ENCODE measurements at places on chromosomes 5 and 9. TPM values are rescaled to one million over a fixed set of nuclear protein-coding genes. Genes with fewer than 3 reads are reported as not detected.

CFAP90 gene
- total RNA-seq: 2.2 TPM

PPP3R2 gene
- not detected for total RNA-seq

PCDHA8 gene
- 11.1 TPM for total RNA-seq

PCDH12 gene
- total RNA-seq: 2.8 TPM

DNA sequence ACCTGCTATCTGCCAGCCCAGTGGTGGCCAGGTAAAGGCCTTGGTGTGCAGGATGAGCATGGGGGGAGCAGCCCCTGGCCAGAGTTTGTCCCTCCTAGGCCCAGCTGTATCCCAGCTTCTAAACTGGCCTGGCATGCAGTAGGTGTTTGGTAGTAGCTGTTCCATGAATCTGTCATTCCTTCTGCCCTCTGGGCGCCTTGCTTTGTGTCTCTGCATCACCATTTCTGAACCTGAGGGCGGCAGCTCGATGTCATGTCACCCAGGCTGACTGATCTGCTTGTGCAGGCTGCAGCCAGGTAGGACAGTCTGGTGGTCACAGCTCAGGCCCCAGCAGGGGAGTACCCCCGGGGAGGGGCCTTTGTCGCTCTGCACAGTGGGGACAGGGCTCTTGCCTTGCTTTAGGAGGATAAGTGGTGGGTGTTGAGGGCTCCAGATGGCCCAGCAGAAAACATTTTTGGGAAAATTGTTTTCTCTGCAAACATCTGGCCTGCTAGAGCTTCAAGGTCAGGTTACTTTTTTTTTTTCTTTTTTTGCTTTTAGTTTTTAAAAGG is 4.6 kb upstream of the SUSD3 start:
- DNase-seq: no peak

SNAPC4 gene
- 7.2 TPM for total RNA-seq

DNA sequence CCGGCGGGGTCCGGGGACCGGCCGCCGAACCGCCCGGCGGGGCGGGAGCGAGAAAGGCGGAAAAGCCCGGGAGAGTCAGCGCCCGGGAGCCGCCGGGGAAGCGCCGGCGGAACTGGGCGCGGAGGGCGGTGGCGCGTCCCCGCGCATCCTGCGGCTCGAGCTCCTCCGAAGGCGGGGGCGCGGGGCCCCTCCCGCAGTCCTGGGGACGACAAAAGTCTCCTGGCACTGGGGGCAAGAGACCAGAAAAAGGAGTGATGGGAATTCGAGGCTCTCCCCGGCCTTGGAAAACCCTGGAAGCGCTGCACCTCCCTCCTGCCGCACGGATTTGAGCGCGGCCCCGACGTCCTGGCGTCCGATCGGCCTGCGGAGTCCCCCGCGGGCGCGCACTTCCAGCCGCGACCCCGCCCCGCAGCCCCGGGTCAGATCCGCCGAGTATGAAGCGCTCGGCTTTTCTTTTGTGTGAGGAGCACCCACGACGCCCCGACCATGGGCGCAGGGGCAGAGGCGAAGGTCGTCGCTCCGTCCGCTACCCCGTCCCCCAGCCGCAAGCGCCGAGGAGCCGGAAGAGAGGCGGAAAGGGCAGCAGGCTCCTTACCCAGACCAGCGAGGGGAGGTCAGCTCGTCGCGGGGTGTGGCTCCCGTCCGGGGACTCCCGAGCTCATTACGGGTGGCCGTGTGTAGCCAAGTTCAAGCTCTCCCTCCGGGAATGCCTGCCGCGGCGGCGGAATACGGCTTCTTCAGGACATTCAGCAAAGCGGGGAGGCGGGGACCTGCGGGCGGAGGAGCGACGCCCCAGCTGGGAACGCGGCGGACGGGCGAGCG is at the start of gene EPB41L4A:
Gene EPB41L4A (minus strand): TSS at position 114 of the 822 bp plus-strand sequence. CDS start 238 bp downstream, outside the sequence.
- DNase-seq: no peak

DNA sequence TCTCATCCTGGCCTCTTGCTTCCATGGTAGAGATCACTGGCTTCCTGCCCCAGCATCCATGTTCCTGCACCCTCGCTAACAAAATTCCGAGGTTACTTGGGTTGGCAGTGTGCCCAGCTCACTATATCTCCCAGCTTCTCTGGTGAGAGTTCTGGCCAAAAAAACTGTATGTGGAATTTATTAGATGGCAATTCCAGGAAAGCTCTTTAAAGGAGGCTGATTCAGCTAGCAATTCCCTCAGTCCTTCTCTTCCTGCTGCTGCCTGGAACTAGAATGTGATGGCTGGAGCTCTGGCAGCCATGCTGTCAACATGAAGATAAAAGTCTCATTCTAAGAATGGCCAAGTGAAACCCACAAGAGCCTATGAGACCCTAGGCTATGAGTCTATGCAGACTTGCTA is 88.8 kb downstream of the SECISBP2 start:
- DNase-seq: no peak

WDR38 gene
- total RNA-seq: not detected

DNA sequence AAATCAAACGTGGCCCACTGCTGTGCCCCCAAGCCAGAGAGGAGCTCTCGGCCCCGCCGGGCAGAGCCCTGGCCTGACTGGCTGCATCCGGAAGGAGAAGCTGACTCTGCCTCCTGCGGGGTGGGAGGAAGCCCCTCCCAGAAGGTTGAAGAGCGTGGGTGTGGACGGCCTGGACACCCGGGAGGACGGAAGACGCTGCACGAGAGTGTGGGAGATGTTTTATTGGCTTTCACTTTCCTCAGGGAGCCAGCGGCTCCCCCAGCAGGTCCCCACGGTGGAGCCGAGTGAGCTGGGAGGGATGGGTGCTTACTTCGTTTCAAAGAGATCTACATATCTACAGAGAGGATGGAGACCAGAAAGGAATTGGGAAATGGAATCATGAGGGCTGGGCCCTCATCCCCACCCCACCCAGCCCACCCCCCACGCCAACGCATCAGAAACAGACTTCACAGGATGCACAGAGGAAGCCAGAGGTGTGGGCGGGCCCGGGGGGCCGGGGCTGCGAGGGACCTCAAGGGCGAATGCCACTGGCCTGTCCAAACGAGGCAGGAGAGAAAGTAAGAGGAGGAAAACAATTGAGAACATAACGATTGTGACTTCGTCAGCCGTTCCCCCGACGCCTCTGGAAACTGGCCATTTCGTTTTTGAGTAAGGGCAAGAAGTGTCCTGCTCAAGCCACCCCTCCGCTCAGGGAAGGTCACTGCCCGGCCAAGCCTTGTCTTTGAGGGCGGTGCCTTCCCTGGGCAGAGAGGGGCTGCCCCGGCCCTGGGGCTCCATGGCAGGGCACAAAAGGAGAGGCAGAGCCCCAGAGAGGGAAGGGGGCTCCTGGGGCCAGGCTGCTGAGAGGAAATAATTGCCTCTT is 32.1 kb downstream of the FAM163B start:
- no peak for DNase-seq

FAM153A gene
- total RNA-seq: 2.8 TPM

CDO1 gene
- total RNA-seq: 73.2 TPM

- no peak for DNase-seq
These were observed 8.1 kb downstream of the SPDL1 start for GRCh38 chr5:169591636-169592035.

ABCA1 gene
- 27.3 TPM for total RNA-seq

GRCh38 chr5:135891791-135892190 is 3.9 kb downstream of the IL9 start:
- no peak for DNase-seq

- DNase-seq: no peak
These were observed 116.1 kb downstream of the JAKMIP2 start for GRCh38 chr5:147666419-147666818.

- no peak for DNase-seq
These were observed 50.4 kb upstream of the CDKN2AIPNL start for GRCh38 chr5:134462047-134462575.

DNA sequence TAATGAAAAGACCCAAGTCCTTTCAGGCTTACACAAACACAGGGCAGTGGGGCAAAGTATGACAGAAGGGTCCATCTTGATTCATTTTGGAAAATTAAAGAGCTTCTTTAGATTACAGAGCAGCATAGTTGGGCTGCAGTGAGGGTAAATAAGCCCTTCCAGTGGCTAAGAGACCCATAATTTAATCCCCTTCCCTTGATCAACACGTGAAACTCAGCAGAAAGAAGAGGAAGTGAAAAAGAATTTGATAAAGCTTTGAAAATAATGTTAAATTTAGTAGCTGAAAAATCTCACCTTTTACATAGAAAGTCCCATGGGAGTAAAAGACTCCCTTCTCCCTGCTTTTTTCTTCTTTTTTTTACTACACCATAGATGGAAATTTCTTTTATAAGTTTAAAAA is 87.6 kb downstream of the FREM1 start:
- DNase-seq: no peak

GRCh38 chr5:153463806-153464205 is 26.7 kb upstream of the GRIA1 start:
- no peak for DNase-seq

DNA sequence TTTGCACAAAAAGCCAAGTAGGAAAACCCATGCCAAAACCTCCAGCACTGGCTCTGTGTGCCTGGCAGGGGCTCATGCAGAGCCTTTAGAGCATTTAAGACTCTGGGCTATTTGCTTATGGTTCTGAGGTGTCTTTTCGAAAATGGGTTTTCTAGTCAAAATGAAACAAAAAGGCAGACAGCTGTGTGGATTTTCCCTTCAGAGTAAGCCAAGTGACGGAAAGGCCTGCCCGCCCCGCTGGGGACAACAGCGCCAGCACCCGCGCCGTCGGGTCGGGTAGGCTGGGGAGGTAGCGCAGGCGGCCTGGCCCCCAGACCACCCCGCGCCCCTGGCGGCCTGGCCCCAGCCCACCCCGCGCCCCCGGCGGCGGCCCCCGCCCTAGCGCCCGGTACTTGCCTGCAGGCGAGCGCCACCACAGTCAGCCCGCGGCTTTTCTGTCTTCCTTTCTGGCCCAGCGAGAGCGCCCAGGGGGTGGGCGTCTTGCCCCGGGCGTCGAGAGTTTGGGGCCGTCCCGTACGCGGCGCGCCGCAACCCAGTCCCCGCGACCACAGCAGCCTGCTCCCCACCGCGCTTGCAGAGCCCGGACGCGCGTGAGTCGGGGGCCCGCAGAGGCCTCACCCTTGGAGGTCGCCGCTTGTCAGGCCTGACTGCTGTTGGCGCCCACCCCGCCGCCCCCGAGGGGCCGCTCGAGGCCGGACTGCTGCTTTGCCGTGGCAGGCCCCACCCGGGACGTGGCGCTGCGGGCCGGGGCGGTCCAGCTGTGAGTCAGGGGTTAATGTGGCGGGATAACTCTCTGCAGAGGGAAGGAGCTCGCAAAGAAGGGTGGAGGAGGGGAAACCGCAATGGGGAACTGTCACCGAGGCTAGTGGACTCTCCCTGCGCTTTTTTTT is at the start of gene TICAM2:
Gene TICAM2 (minus strand): TSS at position 779 of the 890 bp plus-strand sequence. CDS start 21,223 bp downstream, outside the sequence.
- peak; percentile 58 for DNase-seq

DNA sequence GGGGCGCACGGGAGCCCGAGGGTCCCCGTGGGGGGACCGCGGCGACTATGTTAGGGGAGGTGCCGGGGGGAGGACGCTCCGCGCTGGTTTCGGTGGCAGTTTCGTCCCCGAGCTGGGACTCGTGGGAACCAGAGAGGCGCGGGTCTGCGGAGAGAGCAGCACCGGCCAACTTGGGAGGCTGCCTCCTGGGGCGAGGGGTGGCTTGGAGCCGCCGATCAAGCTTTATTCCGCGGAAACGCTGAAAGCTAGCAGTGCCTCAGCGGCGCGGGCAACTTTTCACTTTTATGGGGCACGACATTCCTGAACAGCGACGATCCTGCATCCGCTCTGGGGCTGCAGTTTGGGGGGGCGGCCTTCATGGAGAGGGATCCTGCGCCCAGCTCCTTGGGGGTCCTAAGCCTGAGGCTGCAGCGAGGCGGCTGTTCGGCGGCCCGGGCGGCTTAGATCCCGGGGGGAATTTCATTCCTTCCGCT is 369 bp downstream of the OCLN start:
- DNase-seq: no peak

GRCh38 chr9:21559402-21560280 is 77.5 kb upstream of the IFNE start:
- DNase-seq: no peak

IRX1 gene
- not detected for total RNA-seq

AGTPBP1 gene
- 473 TPM for total RNA-seq

- no peak for DNase-seq
These were observed 438.2 kb downstream of the ARHGEF28 start for GRCh38 chr5:74064225-74064624.

PCDHB15 gene
- total RNA-seq: 22.1 TPM

DNA sequence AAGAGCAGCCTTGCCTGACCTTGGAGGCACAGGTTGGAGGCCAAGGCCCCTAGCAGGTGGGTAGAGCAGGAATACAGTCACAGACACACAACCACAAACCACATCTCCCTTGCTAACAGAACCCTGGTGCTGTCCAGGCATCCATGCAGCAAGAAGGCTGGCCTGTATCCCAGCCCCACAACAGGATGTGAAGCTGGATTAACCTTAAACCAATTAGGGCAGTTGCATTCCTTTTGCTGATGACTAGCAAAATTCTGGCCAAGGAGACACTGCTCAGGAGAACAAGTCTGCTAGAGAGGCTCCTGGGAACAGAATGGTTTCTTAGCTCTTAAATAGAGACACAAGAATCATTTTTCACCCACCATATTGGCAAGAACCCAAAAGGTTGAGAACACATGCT is 97.8 kb downstream of the C5orf15 start:
- no peak for DNase-seq

GRCh38 chr9:34334337-34334824 is 5.0 kb downstream of the NUDT2 start:
- DNase-seq: peak; percentile 57

DNA sequence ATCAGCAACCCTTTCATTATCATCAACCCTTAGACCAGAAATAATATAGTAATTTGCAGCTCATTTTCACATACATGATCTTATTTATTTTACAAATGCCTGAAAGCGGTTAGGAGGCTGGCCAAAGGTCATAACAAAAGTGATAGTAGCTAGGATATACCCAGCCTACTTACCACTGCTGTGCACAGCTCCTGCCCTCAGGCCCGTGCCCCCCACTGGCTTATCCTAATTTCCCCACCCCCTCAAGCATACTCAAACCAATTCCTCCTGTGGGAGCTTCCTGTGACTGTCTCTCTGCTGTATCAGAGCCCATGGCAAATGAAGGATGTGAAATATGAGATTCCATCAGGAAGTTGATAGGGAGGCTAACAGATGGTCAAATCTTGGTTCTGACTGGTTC is 14.8 kb downstream of the FAM219A start:
- no peak for DNase-seq

TAF1L gene
- 0.78 TPM for total RNA-seq

CCDC192 gene
- not detected for total RNA-seq

DNA sequence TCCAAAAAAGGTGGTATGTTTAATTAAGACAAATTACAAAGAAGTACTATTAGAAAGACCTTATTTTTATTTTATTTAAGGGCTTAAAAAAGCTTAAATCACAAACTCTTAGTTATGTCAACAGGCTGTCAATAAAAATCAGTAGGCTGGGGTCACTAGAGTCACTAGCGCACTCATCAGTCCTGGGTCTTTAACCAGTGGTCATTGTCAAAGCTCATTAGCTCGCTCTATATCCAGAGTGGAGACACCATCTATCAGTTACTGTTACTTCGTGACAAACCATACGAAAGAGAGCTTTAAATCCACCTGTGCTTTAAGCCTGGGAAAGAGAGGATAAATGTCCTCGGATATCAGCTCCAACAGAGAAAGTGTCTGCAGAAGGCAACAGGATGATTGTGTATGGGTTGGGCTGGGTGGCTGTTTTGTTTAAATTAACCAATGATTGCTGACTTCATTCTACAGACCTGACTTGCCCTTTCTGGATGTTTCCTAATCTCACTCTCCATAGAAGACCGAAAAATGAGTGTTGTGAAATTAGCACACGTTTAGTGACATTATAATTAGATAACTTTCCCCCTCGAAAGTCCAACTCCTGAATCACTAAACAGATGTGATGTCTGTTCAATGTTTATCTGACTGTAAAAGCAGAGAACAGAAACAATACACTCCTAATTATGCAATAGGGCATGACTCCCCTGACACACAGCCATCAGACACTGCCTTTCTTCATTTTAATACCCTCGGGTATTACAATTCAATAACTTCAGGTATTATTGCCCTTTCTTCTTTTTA is 123.6 kb upstream of the TNPO1 start:
- no peak for DNase-seq

- DNase-seq: no peak
These were observed 175.9 kb downstream of the ARRDC3 start for GRCh38 chr5:91207248-91207647.
